Pancreas (tissue), 10 donors: ENCODE measurements at places on chromosomes 7 and 10.
A peak's percentile ranks its signal among the peaks of the same experiment; 100 is the strongest.

GRCh38 chr7:4172883-4173282, 509.2 kb upstream of the FOXK1 start:
- peak; percentile 29 for DNase-seq

DNA sequence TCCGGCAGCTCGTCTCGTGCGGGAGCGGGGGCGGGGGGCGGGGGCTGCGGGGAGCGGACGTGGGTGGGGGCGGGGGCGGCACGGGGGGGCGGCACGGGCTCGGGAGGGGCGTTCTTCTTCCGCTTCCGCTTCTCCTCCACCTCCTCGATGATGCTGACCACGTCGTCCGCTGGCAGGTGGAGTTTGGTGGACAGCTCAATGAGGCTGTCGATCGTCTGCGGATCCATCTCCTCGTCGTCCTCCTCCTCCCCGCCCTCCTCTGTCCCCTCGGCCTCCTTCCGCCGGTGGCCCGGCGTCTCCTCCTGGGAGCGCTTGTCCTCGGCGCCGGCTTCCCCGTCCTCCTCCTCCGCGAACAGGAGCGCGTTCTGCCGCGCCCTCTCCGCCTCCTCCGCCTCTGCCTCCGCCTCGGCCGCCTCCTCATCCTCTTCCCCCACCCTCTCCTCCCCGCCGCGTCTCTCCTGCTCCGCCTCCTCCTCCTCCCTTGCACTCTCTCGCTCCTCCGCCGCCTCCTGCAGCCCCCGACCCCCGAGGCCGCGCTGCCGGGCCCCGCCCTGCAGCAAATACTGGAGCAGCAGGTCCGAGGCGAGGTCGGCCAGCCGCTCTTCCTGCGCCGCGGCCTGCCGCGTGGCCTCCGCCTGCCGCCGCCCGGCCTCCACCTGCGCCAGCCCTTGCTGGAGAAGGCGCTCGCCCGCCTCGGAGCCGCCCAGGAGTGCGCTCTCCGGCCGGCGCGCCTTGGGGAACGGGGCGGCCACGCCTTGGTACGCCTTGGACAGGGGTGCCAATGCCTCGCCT, 1.9 kb downstream of the VGF start:
- DNase-seq, result no peak

GRCh38 chr7:151239837-151240459, 7.7 kb downstream of the CHPF2 start:
- no peak for DNase-seq

DNA sequence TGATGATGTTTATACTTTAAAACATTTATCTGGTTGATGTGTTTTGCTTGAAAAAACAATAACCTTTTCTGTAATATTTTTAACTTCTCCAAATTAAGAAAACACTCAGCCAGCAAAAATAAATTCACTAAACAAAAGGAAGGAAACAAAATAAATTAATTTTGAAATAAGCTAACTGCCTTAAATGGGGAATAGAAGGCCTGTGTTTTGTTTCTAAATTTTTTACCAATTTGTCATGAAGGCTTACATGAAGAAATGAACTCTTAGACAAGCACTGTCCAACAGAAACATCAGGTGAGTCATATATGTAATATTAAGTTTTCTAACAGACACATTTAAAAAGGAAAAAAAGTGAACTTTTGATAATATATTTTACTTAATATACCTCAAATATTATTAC, 68.5 kb downstream of the LRRN3 start:
- no peak for DNase-seq

- no peak for DNase-seq
Measured at GRCh38 chr10:112189465-112189864, 5.9 kb upstream of the GPAM start.

- no peak for DNase-seq
Measured at GRCh38 chr7:117776224-117776623, 97.0 kb downstream of the CTTNBP2 start.

GRCh38 chr10:62047228-62047892, 145.9 kb downstream of the ARID5B start:
- DNase-seq, result no peak

DNA sequence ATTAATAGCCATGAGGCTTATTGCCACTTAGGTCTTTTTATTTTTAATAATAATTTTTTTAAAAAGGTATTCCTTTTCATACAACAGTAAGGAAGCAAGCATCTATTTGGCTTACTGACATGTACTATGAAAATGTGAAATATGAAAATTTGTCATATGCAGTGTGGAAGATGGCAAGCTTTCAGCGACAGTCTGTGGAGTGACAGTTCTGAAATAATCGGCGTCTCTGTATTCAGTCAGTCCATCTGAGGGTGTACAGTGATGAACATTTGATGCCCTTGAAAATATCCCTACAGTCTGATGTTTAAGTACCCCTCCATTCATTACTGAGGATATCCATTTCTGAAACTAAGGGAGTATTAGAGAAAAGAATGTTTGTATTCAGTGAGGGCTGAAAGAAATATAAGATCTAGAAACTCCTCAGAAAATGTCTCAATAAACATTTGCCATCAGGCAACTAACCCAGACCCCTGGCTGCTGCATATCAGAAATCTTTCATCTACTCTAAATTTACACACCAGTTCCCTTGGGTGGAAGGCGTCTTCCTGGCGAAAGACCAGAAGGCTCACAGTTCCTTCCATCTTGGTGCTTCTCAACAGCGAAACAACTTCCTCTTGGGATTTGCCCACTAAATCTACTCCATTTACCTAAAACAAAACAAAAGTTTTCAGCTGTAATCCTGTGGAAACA, 440.6 kb downstream of the PARD3 start:
- DNase-seq, result no peak

DNA sequence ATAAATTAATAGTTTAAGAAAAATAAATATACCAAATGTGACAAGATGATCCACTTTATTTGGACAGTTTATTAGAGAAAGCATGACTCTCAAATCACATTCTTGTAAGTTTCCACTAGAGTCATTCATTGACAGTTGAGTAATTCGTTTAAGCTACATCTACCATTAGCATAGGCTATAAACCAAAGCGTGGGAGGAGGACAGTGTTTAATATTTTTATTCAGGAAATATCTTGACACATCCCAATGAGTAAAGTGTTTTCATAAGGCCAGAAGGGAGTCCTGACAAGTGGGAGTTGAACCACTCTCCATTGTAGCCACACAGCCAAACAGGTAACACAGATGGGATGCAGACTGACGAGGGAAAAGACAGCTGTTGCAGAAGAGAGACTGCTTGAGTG, 386.5 kb upstream of the SEMA3D start:
- no peak for DNase-seq

GRCh38 chr10:7666253-7667023, at the start of gene ITIH5:
ITIH5 (minus strand) TSS chr10:7666966; CDS start chr10:7666892, 74 bp downstream.
- DNase-seq, result no peak

GRCh38 chr7:43105521-43106120, 6.8 kb upstream of the HECW1 start:
- DNase-seq, result no peak

DNA sequence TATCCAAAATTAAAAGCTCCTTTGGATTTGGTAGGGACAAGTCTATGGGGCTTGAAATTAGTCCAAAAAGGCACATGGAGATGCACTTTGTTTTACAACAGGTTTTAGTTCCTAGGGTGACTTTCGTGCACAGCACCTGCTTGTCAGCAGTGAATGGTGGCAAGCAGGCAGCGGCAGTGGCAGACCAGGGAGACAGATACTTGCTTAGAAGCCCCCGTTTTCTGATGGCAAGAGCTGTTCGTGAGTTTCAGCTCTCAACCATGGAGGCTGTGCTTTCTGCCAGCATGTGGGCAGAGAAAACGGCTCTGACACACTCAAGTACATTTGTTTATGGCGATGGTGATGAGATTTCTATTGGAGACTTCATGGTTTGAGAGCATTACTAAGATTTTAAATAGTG, 61.7 kb upstream of the SHH start:
- no peak for DNase-seq

GRCh38 chr10:102850025-102850518, 4.0 kb upstream of the BORCS7 start:
- no peak for DNase-seq

DNA sequence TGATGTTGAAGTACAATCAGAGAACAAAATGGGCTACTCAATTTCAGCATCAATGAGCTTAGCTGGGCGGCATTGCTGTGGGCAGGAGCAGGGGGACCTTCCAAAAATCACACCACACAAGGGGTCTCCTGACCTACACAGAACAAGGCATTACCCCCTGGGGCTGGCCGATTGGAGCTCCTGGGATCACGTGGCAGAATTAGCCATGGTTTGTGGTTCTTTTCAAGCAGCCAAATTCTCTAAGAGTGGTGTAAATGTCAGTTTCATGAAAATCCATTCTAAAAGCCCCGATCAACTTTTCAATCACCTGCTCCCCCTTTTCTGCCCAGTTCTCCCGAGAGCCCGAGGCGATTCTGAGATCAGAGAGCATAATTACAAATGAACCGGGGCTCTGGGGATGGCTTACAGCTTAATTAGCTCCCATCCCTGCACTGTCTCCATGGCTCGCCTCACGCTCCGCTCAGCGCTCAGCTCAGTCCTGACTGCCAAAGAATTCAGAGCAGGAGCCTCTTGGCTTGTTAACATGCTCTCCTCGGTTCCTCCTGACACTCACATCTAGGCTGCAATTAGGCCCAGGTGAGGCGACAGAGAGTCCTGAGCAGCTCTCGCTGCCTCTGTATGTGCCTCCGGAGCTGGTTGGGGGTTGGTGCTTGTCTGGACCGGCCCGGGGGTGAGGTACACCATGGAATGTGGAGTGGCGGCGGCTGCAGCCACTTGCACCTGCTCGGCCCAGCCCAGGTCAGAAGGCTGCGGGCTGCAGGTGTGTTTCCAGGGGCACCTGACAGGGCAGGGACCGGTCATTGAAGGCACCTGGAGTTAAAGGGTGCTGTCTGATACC, 111.8 kb downstream of the WDR11 start:
- DNase-seq, result no peak

GRCh38 chr10:66258693-66259092, 667.1 kb upstream of the LRRTM3 start:
- no peak for DNase-seq

DNA sequence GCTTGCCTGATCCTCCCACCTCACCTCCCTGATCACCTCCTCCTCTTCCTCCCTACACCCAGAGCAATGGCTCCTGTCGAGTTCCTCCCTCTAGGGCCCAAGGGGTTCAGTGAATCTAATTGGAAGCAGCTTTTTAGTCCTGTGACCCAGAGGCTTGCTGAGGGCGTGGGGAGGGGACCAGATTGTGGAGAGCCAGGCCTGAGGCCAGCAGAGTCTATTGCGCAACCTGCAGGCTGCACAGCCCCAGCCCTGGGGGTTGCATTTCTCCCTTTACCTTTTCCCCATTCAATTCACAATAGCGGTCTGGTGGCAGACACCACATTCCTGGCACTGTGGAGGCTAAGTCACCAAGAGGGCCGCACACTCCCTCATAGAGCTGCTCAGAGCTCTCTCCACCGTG, 32.5 kb downstream of the GHRHR start:
- DNase-seq, result no peak

GRCh38 chr7:102272075-102272916, 14.4 kb upstream of the SH2B2 start:
- peak; percentile 83 for DNase-seq

- peak; percentile 60 for DNase-seq
Measured at GRCh38 chr7:100247152-100247757, 27.5 kb downstream of the PVRIG start.

DNA sequence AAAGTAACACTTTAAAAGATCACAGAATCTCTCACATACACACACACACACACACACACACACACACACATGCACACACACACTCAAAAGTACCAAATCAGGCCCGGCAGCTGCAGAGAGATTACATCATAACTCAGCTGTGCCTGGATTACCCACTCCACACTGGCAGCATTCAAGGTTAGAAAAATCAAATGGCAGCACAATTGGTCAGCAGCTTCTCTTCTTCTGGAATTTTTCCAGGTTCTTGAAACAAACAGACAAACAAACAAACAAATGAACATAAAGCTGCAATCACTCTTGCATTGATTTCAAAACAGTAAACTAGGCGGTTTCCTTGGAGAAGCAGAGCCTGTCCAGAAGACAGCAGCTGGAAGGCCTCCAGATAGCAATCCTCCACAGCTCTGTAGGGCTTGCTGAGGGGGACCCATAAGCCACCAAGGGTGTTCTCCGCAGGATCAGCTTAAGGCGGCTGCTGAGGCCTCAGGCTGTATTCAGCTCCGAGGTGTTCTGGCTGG, 24.5 kb upstream of the FAM133B start:
- DNase-seq, result no peak

DNA sequence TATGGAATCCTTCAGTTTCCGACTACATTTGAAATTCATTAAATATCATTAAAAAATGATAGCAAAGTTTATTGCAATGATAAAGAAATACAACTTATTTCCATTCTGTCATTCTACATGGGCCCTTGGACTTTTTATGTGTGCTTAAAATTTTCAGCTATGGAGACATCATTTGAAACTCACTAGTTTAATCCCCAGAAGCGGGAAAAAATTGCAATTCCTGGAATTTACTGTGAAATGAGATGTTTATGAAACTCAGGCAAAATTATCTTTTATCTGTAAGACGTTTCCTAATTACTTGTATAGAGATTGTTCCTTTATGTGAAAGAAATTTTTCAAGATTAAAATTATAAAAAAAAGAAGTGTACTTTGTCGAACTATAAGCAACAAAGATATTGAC, 213.4 kb downstream of the PARD3 start:
- DNase-seq, result no peak

- no peak for DNase-seq
Measured at GRCh38 chr7:36986511-36986933, 262.2 kb upstream of the AOAH start.

DNA sequence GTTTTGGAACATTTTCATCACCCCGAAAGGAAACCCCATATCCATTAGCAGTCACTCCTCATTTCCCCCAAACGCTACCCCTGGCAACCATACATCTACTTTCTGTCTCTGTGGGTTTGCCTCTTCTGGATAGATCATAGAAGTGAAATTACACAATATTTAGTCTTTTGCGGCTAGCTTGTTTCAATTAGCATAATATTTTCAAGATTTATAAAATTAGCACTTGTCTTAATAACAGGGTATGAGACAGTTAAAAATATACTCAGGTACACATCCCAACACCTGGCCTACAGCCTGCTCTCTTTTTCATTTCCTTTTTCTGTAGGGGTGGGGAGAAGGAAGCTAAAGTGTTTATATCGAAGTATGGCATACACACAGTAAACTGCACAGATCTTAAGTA, 81.4 kb upstream of the LRGUK start:
- no peak for DNase-seq

DNA sequence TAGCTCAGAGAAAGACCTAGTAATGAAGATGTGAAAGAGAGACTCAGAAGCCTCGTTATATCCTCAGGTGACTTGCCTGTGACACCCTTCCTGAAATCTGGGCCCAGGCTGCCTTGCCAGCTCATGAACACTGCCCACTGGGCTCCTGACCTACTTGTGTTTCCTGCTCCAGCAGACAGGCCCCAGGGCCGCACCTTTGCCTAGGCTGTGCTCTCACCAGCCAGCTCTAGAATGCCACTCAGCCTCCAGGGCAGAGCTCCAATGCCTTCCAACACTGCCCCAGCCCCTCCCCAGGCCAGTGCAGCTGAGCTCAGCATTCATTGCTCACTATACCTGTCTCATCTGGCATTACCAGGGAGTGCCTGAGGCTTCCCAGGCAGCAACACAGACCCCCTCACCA, 94.3 kb downstream of the DLG5 start:
- no peak for DNase-seq

- DNase-seq, result no peak
Measured at GRCh38 chr7:114985116-114985715, 63.3 kb downstream of the MDFIC start.
